Stimulated activated CD4-positive, alpha-beta T cell treated with anti-CD3 and anti-CD28 coated beads, TNF-alpha, amount 100 ng/mL, for 24 hours (primary cell): ENCODE measurements at places on chromosomes 1 and 21.
A peak's percentile ranks its signal among the peaks of the same experiment; 100 is the strongest.

- no peak for DNase-seq
Measured at GRCh38 chr1:224733027-224733911, 117.2 kb downstream of the CNIH3 start.

- no peak for DNase-seq
Measured at GRCh38 chr1:119091618-119092017, 48.8 kb downstream of the WARS2 start.

GRCh38 chr1:169877800-169878491 is 15.8 kb downstream of the SCYL3 start:
- DNase-seq, result no peak

GRCh38 chr1:224203243-224204016 is 20.4 kb downstream of the DEGS1 start:
- DNase-seq, result no peak

DNA sequence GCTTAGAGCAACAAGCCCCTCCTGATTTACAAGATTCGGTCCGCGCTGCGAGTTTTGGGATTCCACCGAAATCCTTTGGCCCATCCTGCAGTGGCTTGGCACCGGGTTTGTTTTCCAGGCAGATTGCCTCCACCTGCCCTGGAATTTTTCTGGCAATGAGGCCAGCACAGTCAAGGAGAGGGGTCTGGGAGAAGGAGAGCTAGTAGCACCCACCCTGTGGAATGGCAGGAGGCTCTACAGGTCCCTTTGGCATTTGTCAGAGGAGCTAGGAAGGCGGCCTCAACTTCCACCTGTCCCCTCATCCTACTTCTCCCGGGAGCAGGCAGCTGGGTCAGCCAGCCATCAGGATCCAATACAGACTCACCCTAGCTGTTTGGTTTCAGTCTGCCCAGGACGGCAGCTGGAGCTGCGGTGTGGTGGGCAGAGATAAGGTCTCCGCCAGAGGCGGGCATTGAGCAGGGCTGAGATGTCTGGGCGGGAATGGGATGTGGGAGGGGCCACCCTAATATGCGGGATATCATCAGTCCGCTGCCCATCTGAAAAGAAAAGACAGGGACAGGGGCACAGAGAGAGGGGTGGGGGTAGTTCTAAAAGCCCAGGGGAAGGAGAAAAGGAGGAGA is 37.8 kb upstream of the PRELP start:
- no peak for DNase-seq

DNA sequence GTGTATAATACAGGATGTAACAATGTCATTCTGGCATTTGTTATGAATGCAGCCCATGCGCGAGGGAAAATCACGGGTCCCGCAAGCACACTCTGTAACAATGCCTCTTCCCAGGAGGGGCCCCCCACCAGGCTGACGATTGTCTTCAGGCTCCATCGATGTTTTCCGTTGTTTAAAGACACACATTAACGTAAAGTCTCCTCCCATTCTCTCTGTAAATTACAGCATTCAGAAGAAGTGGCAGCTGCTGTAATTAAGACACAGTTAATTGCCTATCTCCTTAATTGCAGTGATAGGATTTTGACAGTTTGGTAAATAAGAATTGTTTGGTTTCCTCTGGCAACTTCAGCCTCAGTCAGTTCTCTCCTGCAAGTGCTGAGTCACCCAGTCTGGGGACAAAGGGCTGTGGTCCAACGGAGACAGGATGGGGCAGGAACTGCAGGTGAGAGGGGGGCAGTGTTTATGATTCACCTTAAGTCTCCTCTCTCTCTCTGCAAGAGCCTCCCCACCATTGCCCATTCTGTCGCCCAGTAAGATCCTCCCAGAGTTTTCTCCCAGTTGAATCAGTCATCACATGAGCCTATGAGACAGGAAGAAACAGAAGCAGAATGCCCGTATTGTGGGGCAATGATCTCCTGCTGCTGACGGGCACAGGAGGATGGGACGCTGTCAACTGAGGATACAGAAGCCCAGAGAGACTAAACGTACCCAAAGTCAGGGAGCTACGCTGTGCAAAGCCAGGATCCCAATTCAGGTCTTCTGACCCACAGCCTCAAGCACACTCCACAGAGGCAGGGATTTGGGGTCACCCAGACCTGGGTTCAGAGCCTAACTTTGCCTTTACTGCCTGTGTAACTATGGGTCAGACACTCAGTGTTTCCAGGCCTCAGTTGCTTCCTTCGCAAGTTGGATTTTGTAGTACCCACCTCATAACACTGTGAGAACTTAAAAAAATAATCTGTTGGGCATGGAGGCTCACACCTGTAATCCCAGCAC is 110.0 kb downstream of the ADSS2 start:
- no peak for DNase-seq

GRCh38 chr1:72394457-72394856 is 112.1 kb upstream of the NEGR1 start:
- no peak for DNase-seq

- DNase-seq, result no peak
Measured at GRCh38 chr1:228410671-228411070, 4.0 kb upstream of the TRIM11 start.

DNA sequence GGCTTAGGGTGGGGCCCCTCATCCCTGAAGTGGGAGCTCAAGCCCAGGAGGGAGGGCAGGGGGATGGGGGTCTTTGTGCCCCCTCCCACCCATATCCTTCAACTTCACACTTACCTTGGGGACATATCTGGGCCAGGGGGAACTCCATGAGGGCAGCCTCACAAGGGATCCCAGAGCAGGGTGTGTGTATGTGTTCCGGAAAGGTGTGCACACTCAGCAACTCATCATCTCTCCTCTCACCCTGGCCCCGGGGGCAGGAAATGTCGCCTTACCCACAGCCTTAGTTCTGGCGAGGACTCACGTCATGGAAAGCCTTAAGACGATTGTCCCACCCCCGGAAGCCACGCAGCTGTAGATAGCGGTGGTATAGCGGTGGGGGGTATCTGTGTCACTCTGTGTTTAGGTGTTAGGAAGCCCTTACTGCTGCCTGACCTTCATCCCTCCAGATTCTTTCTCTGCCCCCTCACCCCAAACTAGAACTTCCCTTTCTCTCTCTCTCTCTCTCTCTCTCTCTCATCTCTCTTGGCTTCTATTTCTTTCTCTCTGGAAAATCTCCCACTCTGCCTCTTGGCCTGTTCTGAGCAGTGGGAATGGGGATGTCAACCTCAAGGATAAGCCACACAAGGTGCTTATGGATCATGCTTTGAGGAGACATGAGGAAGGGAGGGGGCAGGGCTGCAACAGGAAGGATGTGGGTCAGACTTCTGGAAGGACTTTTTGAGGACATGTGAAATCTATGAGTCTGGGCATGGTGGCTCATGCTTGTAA is at the start of gene SH2D2A:
Gene SH2D2A, minus strand, starts transcription at position 288 of the 768 bp plus-strand sequence. Its CDS starts 140 bp downstream, at position 148.
- DNase-seq, result peak; percentile 92

DNA sequence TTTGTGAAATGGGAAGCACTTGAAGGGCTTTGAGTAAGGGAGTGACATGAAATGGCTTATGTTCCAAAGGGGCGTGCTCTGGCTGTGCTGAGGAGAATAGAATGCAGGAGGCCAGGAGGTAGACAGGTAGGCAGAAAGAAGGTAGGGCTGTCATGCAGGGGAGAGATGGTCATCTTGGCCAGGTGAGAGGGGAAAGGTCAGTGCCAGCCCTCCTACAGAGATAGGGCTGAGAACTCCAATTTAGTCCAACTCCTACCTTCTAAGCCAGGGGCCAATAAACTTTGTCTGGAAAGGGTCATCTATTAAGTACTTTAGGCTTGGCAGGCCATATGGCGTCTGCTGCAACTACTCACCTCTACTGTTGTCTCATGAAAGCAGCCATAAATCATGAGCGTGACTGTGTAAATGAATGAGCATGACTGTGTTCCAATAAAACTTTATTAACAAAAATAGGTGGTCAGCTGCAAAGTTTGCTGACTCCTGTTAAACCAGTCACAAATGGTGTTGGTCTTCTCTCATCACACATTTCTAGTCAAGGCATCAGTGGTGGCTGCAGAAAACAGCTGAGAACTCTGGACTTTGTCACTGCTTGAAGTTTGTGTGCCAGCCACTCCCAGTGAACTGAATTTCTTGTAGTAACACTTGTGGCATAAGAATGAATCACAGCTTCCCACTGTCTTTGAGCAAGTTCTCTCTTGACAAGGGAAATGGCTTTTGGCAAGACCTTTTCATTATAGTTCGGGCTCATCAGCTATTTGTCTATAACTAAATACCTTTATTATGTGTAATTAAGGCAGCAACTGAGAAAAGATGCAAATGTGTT is 32.0 kb upstream of the CD2 start:
- DNase-seq, result no peak

- DNase-seq, result no peak
Measured at GRCh38 chr1:71885171-71885570, 397.2 kb downstream of the NEGR1 start.

DNA sequence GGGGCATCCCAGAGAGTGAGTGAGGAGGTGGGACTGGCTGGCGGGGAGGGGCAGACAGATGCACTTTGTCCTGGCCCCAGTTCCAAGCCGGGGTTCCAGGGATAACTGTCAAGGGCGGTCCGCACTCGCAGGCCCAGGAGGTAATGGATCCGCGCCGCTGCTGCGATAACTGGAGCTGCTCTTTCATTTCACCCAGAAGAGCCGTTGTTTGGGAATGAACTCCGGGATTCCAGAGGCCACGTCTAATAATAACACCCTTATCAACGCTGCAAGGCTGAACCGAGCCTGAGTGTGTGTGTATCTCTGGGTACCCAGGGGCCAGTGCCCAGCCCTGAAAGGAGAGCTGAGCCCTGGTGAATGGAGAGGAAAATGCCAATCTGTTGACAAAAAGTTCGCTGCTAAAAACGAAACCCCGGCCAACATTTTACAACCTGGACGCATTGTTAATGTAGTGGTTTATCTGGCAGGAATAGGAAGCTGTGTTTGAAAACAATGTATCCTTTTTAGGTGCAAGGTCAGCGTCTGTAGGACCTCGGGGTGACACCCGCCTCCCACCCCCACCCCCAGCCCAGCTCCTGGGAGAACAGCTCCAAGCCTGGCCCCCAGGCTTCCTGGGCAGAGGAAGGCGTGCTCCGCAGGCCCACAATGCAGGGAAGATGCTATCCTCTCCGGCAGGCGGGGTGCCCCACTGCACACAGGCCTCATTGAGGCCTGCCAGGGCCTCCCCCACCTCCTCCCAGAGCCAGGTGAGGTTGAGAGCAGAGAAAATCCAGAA is 119.7 kb downstream of the PROX1 start:
- no peak for DNase-seq

DNA sequence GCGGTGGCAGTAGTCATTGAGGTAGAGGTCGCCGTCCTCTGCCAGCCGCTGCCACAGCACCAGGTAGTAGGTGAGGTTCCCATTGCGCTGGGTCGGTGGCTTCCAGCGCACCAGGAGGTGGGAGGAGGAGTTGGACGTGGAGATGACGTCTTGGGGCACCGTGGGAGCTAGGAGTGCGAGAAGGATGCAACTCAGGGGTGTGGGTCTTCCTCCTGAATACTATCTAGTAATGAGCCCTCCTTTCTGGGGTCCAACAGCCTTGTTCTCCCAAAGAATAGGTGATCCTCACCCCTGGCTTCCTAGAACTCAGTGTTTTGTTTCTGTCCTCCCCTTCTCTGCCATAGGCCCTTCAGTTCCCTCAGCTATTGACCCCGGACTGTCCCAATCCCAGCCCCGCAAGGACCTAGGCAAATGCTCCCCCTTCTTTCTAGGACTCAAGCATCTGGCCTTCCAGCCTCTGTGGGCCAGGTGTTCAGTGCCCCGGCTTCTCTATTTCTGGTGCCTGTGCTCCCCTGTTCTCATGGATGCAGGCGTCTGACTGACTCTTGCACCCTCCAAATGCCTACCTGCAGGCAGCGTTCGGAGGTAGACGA is 12.9 kb downstream of the INSRR start:
- DNase-seq, result no peak

- DNase-seq, result no peak
Measured at GRCh38 chr21:37546949-37547614, 180.5 kb downstream of the DYRK1A start.

GRCh38 chr1:174995916-174996315 is 3.8 kb upstream of the CACYBP start:
- DNase-seq, result no peak

DNA sequence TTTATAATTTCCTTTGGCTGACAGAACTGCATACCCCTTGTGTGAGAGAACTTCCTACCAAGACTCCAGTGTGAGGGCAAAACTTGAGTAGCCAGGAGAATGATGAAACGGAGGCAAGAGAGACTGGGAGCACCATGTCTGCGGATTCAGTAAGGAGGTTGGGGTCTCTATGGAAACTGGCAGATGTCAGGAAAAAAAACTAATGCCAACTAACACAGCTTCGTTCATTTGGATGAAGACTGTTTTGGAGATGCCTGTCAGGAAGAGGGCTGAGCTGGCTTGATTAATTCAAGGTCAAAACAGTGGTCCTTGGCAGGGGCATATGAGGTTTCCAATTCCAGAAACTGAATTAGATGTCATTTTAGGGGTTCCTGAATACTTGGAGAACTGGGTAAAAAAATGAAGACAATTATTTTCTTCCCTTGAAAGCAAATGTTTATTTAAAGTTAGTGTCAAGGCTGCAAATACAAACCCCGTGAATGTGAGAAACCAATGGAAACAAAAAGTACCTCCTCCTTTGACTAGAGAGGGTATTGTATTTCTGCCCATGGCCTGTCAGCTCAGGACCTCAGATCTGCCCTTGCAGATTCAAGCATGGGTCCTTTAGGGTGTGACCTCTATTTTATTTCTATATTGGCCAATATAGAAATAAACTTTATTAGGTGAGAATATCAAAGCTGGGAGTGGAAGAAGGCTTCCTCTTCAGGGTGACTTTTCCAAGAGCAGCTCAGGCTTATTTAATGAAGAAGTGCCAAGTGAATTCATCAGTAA is 110.5 kb downstream of the MAST2 start:
- DNase-seq, result no peak

DNA sequence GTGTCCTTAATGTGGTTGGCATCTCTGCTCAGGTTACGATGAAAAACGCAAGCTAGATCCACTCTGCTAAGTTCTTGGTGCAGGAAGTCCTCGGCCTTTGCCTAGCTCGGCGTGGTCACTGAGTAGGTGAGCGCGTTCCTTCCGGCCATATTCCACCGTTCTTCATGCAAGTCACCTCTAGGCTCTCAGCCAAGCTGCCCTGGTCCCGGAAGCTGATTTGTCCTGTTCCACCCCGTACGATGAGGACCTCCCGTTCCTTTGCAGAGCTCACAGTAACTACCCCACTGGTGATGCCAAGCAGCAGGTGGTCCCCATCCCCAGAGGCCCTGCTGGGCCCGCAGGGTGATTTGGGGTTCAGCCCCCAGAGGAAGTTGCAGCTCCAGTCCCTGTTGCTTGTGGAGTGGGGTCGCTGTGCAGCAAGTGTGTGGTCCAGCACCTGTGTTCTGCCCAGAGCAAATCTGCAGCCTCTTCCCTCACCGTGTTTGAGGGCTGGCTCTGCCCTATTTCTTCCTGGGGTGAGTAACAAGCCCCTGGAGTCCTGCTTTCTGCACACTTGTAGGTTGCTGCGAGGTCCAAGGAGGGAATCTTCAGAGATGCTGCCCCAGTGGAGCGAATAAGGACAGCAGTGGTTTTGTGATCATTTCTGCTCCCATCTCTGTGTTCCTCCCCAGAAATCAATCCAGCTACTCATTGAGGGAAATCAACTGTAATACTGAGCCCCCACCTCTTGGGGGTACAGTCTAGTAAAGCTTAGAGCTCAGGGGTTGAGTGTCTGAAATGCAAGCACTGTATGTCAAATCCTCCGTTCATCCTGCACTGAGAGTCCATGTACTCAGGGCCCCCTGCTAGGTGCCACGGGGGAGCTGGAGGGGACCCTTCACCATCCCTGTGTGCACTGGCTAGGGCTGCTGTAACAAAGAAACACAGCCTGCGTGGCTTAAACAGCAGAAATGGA is 2.3 kb downstream of the UMODL1 start:
- no peak for DNase-seq

GRCh38 chr21:44428281-44428960 is 26.9 kb upstream of the LRRC3 start:
- DNase-seq, result peak; percentile 12

- peak; percentile 8 for DNase-seq
Measured at GRCh38 chr1:171740987-171741871, 636 bp downstream of the VAMP4 start.
